ENCODE measurements at places on chromosomes 5 and 9.
A peak's percentile ranks its signal among the peaks of the same experiment; 100 is the strongest.

- DNase-seq, result no peak
Measured at GRCh38 chr5:52876456-52876855, 88.7 kb downstream of the ITGA1 start.

DNA sequence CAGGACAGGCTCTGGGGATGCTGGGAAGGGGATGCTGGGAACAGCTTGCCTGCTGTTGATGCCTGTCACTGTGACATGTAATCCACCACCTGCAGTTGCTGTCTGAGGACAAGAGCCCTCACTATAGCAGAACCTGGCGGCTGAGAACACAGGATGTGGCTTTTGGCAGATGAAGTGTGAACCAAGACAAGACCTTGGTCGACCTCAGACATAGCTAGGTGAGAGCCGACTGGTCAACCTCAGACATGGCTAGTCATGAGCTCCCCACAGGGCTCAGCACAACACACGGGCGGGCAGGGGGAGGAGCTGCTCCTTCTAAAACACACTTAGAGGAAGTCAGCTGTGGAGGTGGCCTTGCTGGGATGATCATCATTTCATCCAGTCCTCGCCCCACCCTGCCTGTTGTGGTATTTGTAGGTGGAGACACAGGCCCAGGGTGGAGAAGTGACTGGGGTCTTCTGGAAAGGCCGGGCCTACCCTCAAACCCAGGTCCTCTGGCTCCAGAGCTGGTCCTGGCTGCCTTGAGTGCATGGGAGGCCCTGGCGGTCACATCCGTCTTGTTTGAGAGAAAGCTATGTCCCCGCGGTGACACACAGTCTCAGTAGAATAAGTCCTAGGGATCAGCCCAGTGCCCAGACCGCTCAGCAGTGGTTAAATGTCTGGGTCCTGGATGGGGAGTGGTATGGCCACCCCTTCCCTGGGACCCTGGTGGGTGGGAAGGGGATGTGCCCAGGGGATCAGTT lies 6.1 kb downstream of the SUSD3 start:
- DNase-seq, result peak; percentile 89

- DNase-seq, result no peak
Measured at GRCh38 chr9:83219924-83220438, 157.0 kb upstream of the RASEF start.

DNA sequence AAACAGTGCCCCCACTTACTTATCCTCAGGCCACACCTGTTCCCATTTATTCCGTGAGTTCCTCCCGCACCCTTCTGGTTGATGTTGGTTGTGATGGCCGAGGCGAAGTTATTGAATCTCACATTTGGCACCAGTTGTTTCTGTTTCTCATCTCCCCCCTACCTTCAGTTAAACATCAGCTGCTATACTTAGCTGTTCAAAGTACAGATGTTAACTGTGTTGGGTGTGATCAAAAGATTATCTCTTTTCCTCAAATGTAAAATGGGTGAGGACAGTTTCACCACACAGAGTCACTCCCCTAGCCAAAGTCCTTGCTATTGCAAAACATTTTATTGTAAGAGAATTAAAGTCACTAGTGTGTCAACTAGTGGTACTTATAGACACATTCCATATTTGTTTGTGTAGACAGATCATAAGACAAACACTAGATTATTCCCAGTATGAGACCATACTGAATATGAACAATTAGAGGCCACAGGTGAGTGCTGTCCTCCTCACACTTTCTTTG lies 43.2 kb upstream of the PRSS3 start:
- DNase-seq, result no peak

DNA sequence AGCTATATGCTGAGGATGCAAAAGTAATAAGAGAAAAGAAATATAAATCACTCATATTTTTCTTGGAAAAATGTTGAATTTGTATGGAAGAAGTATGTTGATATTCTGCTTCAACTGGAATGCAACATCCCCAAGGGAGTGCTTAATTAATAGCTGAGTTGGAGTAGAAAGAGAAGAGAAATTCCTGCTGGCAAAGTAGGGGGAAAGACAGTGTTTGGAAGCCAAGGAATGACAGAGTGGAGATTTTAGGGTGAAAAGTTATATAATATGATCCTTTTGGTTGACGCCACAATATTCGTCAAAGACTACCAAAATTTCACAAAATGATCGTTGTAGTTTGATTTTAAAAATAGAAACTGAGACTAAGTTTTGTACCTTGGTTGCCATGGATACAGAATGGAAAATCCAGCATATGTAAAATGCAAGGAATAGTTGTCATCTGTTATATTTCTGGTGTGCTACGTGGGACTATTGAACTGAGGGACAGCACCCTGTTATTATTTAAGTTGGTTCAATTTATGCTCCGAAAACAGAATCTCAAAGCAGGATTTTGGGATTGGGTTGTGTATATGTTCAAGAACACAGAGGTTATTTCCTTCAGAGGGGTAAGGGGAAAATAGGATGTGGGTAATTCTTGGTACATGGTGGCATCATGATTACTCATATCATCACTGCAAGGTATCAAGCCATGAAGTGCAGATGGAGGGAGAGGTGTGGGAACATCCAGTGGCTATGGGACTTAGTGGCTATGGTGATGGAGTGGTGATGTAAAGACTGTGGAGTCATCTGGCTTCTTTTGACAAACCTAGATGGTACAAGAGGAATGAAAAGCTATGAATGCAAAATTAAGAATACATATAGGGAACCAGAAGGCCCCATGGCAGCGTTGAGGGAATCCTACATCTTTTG lies 61.0 kb downstream of the SUB1 start:
- no peak for DNase-seq

GRCh38 chr5:53970475-53970874 lies 339.9 kb downstream of the ARL15 start:
- DNase-seq, result no peak

- no peak for DNase-seq
Measured at GRCh38 chr9:120397453-120397852, 182.5 kb downstream of the CDK5RAP2 start.

DNA sequence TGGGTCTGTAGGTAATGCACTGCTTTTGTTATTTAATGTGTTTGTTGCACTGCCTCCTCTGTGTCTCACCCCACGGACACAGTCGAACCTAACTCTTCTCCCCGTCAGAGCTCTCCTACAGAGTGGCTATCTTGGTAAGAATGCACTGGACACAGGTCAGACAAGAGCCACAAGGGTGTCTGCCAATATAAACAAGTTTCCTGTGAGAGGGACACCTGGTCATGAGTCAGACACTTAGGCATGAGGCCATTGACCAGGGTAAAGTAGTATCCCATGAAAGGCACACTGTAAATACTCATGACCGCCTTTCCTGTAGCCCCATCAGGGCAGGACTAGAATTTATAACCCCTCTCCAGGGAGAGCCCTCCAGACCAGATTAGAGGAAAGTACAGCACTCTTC lies 115.5 kb downstream of the SLC12A2 start:
- no peak for DNase-seq
